ENCODE measurements at places on chromosomes 2 and 18.

- DNase-seq = no peak
Observed at GRCh38 chr2:18154812-18155211, 276.3 kb downstream of the KCNS3 start.

DNA sequence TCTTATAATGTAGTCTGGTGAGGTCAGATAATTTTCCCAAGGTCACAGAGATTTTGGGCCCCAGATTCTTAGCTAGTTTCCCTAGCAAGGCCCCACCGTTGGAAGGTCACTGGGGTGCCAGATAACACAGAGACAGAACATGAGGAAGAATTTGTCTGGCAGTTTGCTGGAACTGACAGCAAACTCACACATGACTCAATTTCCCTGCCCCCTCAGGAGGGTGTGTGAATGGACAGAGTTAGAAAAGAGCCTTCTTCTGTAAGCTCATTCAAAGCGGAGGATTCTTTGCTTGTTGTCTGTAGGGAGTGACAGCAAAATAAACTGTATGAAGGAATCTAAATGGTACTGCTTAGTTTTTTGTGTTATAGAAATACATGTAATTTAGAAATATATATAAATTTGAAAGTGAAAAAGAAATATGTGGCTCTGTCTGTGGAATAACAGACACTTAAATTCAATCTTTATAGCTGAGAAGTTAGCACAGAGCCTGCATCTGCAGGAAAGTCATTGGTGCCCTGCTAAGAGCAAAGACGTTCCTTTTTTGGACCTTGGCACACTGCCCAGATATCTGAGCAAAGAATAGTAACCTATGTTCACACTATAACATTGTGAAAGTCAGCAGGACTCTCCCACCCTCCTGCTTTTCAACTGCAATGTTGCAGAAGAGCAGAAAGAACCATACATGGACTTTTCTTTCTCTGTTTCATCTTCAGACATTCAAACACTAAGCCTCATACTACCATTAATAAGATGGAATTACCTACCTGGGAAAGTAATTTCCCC, 2.1 kb downstream of the MDH1 start:
- peak; percentile 17 for DNase-seq

- DNase-seq = peak; percentile 49
Observed at GRCh38 chr2:46364797-46365457, 67.7 kb downstream of the EPAS1 start.

- DNase-seq = no peak
Observed at GRCh38 chr2:36068086-36068485, 287.5 kb upstream of the CRIM1 start.

- DNase-seq = no peak
Observed at GRCh38 chr2:120161190-120161589, 62.0 kb downstream of the TMEM185B start.

DNA sequence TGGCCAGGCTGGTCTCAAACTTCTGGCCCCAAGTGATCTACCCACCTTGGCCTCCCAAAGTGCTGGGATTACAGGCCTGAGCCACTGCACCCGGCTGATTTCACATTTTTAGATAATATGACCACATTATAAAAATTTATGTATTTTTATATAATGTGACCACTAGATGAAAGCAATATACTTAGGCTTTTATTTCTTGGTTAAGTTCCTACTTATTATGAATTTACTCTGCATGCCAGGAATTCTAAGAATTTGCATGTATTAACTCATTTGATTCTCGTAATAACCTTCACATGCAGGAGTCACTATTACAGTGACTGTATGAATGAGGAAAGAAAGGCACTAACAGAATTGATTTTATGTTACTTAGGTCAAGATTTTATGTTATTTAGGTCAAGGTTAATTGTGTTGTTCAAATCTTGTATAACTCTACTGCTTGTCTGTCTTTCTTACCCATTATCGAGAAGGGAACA, 25.6 kb upstream of the CASP8 start:
- DNase-seq = no peak

DNA sequence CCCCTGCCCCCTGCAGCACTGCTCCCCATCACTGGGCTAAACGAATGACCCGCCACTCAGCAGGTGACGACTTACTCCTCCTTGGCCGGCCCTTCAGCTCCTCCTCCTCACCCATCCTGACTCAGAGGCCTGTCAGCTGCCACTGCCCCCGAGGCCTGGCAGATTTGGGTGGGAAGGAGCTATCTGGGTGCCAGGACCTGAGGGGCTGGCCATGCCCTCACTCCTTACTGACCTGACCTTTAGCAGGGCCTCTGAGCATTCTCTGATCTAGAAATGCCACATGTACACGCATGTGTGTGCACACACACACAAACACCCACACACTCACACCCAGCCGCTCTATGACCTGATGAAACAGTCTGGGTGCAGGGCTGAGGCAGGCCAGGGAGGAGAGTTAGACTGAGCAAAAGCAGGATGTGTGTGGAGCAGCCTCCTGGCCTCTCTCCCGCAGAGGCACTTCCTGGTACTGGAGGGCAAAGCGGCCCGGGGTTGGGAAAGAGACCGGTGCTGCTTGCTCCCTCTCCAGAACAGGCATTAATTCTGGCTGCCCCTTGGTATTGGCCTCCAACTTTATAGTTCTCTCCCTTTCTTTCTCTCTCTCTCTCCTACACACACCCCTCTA, 68.0 kb downstream of the ZFP36L2 start:
- DNase-seq = peak; percentile 88

GRCh38 chr2:70613521-70613920, 59.9 kb upstream of the TGFA start:
- no peak for DNase-seq

GRCh38 chr2:208872591-208872990, 466.0 kb downstream of the PTH2R start:
- no peak for DNase-seq

- peak; percentile 25 for DNase-seq
Observed at GRCh38 chr2:65666156-65666725, 233.8 kb upstream of the SPRED2 start.

DNA sequence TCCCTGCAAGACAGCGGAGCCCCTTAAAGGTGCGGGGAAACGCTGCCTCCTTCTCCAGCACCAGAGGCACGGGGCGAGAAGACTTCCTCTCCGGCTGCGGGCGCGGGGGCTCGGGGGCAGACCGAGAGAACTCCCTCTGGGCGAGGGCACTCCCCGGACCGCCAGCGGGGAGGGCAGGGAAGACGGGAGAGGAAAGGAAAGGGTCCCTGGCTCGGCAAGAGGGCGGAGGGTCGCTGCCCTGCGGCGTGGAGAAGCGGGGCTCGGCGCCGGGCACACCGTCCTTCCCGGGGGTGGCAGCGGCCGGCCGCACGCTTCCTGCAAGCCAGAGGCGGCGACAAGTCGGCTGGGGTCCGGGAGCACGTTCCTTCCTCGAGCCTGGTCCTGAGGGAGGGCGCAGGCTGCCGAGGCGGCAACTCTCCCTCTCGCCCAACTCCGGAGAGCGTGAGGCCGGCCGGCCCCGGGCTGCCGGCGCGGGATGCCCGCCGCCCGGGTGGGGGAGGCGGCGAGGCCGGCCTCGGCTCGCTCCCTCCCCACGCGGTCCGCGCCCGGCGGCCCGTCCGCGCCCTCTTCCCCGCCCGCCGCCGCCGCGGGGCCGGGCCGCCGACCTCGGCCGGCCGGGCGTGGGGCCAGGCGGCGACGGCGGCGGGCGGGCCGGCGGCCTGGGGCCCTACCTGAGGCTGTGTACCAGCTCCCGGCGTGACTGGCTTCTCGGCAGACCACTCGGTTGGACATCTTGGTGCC, 1.1 kb downstream of the MEMO1 start:
- DNase-seq = peak; percentile 61

GRCh38 chr18:70840649-70841048, 551.8 kb downstream of the SOCS6 start:
- no peak for DNase-seq

DNA sequence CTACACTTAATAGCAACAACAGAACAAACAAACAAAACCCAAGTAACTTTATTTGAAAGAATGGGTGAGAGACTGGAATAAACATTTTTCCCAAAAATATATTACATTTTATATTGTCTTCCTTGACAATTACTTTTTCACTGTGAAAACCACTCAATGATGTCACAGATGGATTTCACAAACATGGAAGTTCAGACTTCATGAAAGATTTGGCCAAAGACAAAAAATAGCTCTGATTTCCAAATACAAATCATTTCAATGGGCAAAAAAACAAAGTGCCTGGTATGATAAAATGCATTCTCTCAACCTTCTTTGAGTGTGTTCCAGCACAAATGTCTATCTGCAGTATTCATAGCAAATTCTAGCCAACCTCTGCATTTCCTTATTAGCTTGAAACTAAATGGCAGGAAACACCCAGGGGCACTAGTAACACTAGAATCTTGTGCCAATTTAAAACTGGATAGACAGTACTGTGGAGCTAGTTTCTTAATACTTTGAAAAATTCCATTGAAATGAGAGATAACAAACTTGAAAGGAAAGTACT, 28.5 kb upstream of the NAPG start:
- DNase-seq = no peak
